ENCODE measurements at places on chromosomes 1 and 21. TPM values are rescaled to one million over a fixed set of nuclear protein-coding genes. Genes with fewer than 3 reads are reported as not detected.

The BCAN gene
- 1.3 TPM for total RNA-seq

GRCh38 chr1:167043752-167044488 lies 46.3 kb downstream of the GPA33 start:
- no peaks in the 10 kb centered on the region for H3K4me1 ChIP-seq
- DNase-seq = no peak
- peaks cover 73% of the 10 kb centered on the region for H3K27me3 ChIP-seq
- peaks cover 1% of the 10 kb centered on the region for H3K36me3 ChIP-seq

DNA sequence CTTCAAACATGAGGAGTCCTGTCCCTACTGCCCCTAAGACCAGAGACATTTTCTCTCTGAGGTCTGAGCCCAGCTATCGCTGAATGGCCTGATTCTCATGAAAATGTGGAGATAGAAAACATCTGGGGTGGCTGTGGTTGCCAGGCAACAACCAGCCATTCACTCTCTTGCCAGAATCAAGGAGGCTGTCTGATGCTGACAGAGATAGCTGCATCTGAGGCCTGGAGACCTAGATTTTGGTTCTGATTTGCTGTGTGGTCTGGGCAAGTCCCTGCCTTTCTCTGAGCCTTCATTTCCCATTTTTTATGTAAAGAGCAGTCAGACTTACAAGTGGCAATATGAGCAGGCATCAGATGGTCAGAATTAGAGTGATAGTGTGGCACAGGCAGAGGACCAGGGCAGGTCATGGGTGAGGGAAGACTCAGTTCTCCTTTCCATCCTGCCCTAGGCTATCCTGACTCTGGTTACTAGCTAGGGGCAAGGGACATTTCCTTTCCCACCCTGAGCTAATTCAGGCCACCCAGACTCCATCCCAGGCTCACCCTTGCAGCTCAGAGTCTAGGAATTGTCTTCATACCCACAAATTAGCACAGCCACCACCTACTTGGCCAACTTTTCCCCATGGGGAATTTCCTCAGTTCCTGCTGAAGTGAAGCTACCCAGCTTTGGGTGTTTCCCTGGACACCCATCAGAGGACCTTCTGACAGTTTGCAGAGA lies 20.0 kb upstream of the RNF19B start:
- peaks cover 27% of the 10 kb centered on the region for H3K4me1 ChIP-seq
- no peak for DNase-seq
- no peak overlapping the region for H3K4me3 ChIP-seq
- H3K27ac ChIP-seq = no peak overlapping the region
- no peaks in the 10 kb centered on the region for H3K36me3 ChIP-seq
- no peaks in the 10 kb centered on the region for H3K27me3 ChIP-seq

DNA sequence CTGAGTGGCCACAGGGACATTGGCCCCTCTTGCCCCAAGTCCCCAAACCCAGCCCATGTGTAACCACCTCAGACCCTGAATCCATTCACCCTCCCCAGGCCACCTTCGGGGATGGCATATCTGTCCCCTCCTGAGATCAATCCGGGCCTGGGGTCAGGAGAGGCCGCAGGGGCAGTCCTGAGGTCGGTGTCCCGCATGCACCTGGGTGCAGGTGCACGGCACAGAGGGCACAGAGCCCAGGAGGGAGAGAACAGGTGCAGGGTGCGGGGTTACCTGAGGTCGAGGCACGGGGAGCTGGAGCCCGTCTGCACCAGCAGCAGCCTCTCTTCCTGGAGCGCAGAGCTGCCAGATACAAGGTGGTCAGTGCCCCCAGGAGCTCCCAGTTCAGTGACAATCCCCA lies 16.8 kb downstream of the PANK4 start:
- no peaks in the 10 kb centered on the region for H3K27me3 ChIP-seq
- no peaks in the 10 kb centered on the region for H3K4me1 ChIP-seq
- DNase-seq = no peak
- no peak overlapping the region for H3K4me3 ChIP-seq

DNA sequence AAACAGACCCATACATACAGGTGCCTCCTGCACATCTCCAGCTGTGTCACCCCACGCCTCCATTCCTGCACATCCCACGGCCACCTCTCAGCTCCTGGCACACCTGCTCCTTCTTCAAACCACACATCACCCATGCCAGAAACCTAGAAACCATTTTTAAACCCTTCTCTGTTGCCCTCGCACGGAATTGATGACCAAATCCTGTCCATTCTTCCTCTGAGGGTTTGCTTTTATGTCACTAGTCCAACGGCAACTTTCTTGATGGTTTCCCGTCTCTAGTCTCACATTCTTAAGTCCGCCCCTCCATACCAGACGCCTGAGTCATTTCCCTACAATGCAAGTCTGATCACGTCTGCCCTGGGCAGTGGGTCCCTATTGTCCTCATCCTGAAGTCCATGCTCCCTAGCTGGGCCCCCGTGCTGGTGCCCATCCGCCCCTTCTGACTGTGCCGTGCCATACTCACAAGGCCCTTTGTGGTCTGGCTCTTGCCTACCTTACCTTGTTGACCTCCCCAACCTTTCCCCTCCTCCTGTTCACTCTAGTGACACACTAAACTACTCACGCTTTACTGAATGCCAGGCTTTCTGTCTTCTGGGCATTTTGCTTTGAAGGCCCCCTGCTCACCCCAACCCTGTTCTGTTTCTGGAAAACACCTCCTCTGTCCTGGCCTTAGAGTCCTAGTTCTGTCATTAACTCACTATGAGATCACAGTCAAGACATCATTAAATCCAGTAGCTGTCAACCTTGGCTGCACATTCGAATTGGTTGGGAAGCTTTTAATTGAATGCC lies 17.6 kb downstream of the SLC2A1 start:
- peak overlapping the region; percentile 98 for H3K27ac ChIP-seq
- no peak for DNase-seq
- peaks cover 27% of the 10 kb centered on the region for H3K36me3 ChIP-seq
- H3K27me3 ChIP-seq = no peaks in the 10 kb centered on the region
- H3K4me3 ChIP-seq = peak overlapping the region; percentile 23

- no peak overlapping the region for H3K27ac ChIP-seq
- no peak overlapping the region for H3K4me3 ChIP-seq
- H3K36me3 ChIP-seq = peaks cover 3% of the 10 kb centered on the region
- no peaks in the 10 kb centered on the region for H3K27me3 ChIP-seq
Measured at GRCh38 chr1:198291036-198291435, 134.2 kb downstream of the NEK7 start.

The CHD1L gene
- 38.3 TPM for total RNA-seq

- no peak for DNase-seq
- H3K4me3 ChIP-seq = no peak overlapping the region
- peaks cover 6% of the 10 kb centered on the region for H3K27me3 ChIP-seq
- peaks cover 2% of the 10 kb centered on the region for H3K36me3 ChIP-seq
Measured at GRCh38 chr1:229984992-229985612, 81.9 kb upstream of the GALNT2 start.

The AKT3 gene
- 85.0 TPM for total RNA-seq

The MYBPH gene
- total RNA-seq = not detected

The CHI3L1 gene
- total RNA-seq = not detected

DNA sequence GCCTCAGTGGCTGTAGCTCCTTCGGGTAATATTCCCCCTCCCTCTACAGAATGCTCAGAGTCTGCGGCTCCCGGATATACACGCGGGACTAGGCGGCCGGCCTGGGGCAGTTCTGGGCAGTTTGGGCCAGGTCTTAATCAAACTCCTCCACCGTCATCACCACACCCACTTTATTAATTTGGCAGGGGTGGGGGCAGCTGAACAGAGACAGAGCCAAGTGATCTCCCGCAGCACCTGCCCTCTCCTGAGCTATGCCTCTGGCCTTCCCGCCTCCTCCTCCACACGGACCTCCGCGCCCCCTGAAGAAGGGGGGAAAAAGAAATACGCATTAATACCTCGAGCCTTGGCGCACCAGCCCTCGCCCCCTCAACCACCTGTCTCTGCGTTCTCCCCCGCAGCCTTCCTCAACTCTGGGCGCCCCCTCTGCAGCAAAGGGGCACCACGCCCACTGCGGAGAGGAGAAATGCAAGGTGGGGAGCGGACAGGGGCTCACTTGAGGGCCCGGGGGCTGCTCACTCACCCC lies 42.6 kb downstream of the CD34 start:
- DNase-seq = no peak
- H3K27me3 ChIP-seq = no peaks in the 10 kb centered on the region
- H3K4me3 ChIP-seq = peak overlapping the region; percentile 75
- peak overlapping the region; percentile 22 for H3K27ac ChIP-seq
- H3K4me1 ChIP-seq = peaks cover 20% of the 10 kb centered on the region

The FGR gene
- not detected for total RNA-seq

GRCh38 chr1:63669151-63669961 lies 76.1 kb downstream of the PGM1 start:
- H3K27ac ChIP-seq = no peak overlapping the region
- no peaks in the 10 kb centered on the region for H3K27me3 ChIP-seq
- H3K36me3 ChIP-seq = peaks cover 2% of the 10 kb centered on the region
- no peak for DNase-seq
- no peak overlapping the region for H3K4me3 ChIP-seq
- H3K4me1 ChIP-seq = peaks cover 18% of the 10 kb centered on the region

The NHLH1 gene
- total RNA-seq = 0.18 TPM

GRCh38 chr1:187276677-187277076 lies 447.9 kb downstream of the PLA2G4A start:
- no peak overlapping the region for H3K4me3 ChIP-seq
- H3K27ac ChIP-seq = no peak overlapping the region
- no peak for DNase-seq

The C8A gene
- total RNA-seq = not detected

DNA sequence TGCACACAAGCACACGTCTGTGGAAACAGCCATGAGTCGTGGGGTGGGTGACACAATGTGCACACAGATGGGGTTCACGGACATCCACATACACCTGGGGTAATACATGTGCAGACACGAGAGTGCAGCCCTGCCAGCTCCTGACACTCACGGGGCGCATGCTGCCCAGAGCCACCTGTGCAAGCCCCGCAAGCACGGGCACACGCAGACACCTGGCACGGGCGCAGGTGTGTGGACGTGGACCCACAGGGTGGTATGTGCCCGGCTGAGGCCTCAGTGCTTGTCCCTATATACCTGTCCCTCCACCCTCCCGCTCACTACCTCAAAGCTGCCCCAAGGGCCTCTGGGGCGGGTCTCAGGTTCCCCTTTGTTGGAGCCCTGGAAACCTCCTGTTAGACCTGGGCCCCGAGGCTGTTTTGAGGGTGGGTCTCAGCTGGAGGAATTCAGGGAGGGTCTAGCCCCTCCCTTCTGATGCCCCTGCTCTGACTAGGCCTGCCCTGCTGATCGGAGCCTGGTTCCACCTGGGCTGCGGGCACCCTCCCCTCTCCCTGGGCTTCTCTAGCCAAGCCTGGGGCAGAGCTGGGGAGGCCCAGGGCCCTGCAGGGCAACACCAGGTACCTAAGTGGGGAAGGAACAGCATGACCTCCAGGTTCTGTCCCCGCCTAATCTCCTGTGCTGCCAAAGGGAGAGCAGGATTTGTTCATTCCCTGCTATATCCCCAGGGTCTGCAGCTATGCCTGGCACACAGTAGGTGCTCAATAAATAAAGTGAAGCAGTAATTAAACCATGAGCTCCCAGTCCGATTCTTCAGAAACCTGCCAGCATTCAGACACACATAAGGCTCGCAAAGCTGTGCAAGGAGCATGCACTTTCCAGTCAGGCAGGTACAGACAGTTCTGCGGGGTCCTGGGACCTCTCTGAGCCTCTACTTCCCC lies 49.1 kb downstream of the DMRTB1 start:
- H3K27me3 ChIP-seq = no peaks in the 10 kb centered on the region
- peaks cover 6% of the 10 kb centered on the region for H3K36me3 ChIP-seq
- DNase-seq = no peak
- H3K4me1 ChIP-seq = peaks cover 32% of the 10 kb centered on the region
- no peak overlapping the region for H3K4me3 ChIP-seq

- no peak overlapping the region for H3K4me3 ChIP-seq
- H3K4me1 ChIP-seq = peaks cover 10% of the 10 kb centered on the region
- peak overlapping the region; percentile 13 for H3K27ac ChIP-seq
- H3K36me3 ChIP-seq = peaks cover 3% of the 10 kb centered on the region
- peaks cover 2% of the 10 kb centered on the region for H3K27me3 ChIP-seq
Measured at GRCh38 chr1:66206563-66207144, 327.3 kb upstream of the SGIP1 start.

The SORT1 gene
- 107 TPM for total RNA-seq

DNA sequence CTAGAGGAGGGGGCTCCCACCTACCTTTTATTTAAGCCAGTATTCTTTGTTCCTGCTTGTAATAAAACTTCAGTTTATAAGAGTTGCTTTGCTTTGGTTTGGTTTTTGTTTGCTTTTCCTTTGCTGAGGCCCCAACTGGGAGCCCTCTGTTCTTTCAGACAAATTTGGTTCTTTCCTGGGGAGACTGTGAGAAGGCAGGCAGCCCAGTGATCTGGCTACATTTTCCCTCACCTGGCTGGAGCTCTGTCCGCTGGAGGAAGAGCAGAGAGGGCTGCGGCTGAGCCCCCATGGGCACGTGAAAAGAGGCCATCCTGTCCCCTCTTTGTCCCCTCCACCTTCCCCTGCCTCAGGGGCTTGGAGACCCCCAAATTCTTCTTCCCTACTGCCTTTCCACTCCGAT lies 7.3 kb upstream of the SFN start:
- H3K27me3 ChIP-seq = no peaks in the 10 kb centered on the region
- no peak overlapping the region for H3K4me3 ChIP-seq
- H3K36me3 ChIP-seq = peaks cover 24% of the 10 kb centered on the region

The HEYL gene
- 11.8 TPM for total RNA-seq

The C1orf141 gene
- not detected for total RNA-seq

The S100A1 gene
- total RNA-seq = 1.2 TPM

The ANKRD45 gene
- total RNA-seq = not detected

DNA sequence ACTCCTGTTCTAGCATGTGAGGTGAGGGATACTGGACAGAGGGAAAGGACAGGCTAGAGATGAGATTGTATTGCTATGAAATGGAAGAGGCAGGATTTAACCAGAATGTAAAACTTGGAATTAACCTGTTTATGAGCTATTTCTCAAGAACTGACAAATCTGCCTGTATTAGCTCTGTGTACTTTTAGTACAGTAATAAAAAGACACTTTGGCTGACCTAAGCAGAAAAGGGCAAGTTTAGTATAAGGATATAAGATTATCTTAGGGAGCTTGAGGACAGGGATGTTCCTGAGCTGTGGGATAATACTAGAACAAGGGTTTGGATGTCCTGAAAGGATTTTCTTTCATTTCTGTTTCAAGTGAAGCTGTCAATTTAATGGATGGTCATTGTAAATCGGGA lies 11.2 kb downstream of the ZCCHC17 start:
- no peak overlapping the region for H3K4me3 ChIP-seq
- peaks cover 21% of the 10 kb centered on the region for H3K36me3 ChIP-seq
- H3K27ac ChIP-seq = peak overlapping the region; percentile 29

DNA sequence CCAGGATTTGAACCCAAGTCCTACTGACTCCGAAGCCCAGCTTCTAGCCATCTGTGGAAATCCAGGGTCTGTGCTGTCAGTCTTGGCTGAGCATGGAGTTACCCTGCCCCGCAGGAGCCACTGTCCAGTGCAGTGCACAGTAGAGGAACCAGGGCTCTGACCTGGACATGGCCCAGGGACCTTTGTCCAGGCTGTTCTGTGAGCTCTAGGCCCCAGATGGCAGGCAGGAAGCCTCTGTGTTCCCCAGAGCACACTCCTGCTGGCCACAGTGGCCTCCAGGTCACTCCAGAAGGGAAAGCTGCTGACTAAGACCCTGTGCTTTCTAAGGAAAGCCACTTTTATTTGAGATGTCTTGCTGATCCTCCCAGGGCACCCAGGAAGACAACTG lies 13.8 kb downstream of the S100A7A start:
- H3K4me3 ChIP-seq = no peak overlapping the region
- H3K4me1 ChIP-seq = no peaks in the 10 kb centered on the region
- H3K27me3 ChIP-seq = peaks cover 24% of the 10 kb centered on the region
